NCI-H2029 treated with DMSO at 0.1 percent for 48 hours (cell line): ENCODE measurements at places on chromosomes 2 and 18.

- DNase-seq = no peak
Measured at GRCh38 chr2:10303694-10304378, 1.1 kb downstream of the HPCAL1 start.

GRCh38 chr18:55534996-55535395 lies 53.0 kb downstream of the TCF4 start:
- no peak for DNase-seq

DNA sequence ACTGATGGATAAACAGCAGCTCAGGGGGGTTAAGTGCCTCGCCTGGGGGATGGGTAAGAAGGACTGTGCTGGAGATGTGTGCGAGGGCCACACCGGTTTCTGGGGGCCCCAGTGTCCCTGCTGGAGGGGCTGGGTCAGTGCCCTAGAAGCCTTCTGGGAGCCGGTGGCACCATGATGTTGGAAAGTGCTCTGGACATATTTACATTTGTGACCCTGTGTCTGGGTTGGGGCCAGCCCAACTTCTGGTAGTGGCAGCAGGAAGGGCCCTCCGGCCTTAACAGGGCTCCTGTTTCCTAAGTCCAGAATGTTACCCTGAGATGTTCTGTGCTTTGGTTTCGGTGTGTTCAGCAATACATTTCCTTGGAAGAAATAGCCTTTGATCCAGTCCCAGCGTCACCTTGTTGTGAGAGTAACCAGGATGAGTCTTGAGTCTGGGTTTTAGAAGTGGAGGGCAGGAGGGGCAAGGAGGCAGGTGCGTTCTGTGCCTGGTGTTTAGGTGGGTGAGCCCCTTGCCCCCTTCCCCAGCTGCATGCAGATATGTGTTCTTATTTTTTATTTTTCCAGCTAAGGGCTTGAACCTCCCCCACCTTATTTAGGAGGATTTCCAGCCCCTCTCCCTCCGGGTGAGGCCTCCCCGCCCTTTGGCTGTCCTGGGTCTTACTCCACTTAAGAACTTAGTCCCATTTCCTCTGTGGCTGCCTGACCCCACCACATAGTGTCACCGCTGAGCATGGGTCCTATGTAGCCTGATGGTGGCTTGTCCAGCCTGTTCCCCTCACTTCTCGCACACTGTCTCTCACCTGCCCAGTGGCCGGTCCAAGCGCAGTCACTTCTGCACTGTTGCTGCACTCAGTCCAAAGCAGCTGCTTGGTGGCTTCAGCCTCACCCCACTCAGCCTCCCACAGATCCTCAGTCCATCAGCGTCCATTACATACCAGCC lies 132.7 kb upstream of the HS6ST1 start:
- DNase-seq = no peak

DNA sequence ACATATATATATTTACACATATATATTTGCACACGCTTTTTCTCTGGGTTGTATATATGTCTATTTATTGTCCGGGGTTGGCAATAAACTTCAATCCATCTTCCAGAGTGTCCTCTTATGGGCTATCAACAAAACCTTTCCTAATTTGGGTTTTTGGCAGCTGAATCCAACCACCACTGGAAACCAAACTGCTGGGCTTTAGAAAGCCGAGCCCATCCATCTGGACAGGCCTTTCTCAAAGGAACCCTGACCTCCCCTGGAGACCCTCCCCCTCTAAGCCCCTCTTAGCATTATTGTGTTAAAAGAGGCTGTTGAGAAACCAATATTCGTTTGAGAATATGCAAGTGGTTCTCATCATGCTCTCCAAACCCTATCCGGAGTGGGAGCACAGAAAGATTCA lies 153.6 kb downstream of the NRP2 start:
- no peak for DNase-seq

- no peak for DNase-seq
Measured at GRCh38 chr2:196610796-196611195, 28.7 kb upstream of the CCDC150 start.
